Occipital lobe (tissue), 3 donors: ENCODE measurements at places on chromosomes 11 and 22.

DNA sequence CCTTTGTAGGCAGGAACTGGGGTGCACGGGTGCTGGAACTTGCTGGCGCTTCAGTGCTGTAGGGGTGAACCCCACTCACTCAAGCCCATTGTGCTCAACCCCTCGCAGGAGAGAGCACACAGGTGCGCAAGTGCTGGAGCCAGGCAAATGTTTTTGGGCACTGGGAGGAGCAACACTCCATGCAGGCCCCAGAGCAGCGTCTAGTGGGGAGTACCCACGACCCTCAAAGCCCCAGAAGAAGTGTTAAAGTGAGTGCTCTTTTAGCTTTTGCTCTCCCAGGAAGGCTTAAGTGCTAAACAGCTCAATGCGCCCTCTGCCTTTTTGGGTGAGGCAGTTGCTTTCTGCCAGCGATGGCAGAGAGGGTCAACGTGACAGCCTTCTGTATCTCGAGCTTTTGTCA is 282.2 kb upstream of the ARHGAP42 start:
- DNase-seq, result no peak

DNA sequence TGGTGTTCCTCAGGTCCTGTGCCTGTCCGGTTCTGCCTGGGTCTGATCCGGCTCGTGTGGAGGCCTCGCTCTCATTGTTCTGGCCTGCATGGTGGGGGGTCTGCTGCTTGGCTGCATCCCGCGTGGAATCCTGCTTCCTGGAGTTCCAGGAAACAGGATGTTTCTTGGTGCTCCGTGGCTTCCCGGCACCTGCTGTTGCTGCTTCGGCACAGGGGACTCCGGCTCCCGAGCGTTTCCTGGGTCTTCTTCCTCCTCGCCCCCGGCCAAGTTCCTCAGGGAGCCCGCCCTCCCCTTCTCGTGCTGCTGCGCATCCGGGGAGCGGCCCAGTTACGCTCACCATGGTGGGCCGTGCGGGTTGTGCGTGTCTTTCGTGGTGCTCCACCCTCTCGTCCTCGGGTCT is 29.9 kb downstream of the GLB1L2 start:
- DNase-seq, result no peak

GRCh38 chr22:35600476-35600875 is 16.7 kb downstream of the MB start:
- no peak for DNase-seq

DNA sequence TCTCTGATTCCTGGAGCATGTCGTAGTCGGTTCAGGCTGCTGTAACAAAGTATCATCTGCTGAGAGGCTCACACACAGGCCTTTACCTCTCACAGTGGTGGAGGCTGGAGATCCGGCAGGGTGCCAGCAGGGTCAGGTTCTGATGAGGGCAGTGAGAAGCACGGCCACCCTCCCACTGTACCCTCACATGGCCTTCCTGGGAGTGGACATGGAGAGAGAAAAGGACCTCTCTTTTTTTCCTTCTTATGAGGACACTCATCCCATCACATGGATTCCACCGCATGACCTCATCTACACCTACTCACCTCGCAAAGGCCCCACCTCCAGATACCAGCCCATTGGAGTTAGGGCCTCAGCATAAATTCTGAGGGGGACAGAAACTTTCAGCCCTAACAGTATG is 99.5 kb downstream of the BCR start:
- no peak for DNase-seq

GRCh38 chr11:15035283-15035682 is 38.1 kb upstream of the CALCB start:
- DNase-seq, result no peak

DNA sequence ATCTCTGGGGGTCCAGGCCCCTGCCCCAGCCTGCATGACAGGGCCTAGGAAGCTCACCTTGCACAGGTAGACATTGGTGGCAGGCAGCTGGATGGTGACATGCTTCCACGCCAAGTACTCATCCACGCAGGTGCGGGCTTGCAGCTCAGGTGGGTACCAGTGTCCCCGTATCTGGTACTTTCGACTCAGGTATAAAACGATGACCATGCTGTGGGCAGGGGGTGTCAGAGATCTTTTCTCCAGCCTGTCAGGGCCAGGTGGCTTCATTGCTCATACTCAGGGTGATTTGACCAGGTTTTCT is 1.6 kb upstream of the GSTT4 start:
- DNase-seq, result no peak

DNA sequence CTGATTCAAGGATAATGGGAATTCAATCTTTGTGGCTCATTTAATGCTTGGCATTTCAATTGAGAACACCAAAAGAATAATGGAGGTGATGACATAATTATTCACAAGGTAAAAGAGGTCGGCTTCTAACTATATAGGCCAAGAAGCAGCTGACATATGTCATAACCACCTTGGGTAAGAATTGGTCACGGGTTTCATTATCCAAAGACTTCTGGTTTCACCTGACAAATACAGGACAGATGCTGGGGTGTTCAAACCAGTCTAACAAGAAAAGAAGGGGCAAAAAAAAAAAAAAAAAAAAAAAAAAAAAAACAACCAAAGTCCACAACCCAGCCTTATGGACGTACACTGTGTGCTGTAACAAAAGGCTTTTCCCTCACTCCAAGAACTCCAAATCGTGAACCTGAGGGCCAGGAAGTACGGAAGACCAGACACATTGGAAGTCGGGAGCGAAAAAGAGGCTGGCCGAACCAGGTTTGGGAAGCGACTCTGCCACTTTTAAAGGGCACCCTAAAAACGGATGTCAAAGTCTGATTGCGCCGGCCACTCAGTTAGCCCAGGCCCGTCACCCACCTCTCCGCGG is 385 bp downstream of the HARBI1 start:
- no peak for DNase-seq

DNA sequence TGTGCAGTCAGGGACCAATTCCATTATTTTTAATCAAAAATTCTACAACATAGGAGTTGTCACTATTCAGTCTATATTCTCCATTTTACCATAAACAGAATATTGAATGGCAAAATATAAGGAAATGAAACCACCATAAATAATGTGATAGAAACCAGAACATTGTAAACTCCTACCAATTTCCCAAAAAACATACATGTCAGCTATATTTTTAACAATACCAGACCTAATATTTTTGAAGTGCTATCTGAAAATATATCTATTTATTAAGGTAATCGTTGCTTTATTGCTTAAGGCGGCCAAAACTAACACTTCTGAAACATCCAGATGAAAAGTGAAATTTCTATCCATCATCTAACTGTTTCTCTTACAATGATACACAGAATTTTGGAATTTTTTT is 123.0 kb upstream of the C11orf58 start:
- no peak for DNase-seq

DNA sequence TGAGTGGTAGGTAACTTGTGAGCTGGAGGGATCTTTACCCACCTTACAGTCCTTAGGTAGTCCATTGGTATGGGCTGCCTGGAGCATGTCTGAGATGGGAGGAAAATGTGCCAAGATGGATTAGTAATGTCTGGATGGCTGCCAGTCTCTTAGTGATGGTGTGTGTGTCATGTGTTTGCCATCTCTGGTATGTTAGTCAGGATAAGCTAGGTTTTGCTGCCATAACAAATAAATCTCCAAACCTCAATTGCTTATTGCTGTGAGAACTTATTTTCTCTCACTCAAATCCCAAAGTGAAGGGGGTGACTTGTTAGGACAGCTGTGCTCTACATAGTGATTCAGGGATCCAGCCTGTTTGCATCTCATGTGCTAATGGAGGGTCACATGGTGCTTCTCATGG is 40.9 kb upstream of the MYEOV start:
- DNase-seq, result no peak

GRCh38 chr22:48362721-48363404 is 1464.8 kb downstream of the BRD1 start:
- no peak for DNase-seq

DNA sequence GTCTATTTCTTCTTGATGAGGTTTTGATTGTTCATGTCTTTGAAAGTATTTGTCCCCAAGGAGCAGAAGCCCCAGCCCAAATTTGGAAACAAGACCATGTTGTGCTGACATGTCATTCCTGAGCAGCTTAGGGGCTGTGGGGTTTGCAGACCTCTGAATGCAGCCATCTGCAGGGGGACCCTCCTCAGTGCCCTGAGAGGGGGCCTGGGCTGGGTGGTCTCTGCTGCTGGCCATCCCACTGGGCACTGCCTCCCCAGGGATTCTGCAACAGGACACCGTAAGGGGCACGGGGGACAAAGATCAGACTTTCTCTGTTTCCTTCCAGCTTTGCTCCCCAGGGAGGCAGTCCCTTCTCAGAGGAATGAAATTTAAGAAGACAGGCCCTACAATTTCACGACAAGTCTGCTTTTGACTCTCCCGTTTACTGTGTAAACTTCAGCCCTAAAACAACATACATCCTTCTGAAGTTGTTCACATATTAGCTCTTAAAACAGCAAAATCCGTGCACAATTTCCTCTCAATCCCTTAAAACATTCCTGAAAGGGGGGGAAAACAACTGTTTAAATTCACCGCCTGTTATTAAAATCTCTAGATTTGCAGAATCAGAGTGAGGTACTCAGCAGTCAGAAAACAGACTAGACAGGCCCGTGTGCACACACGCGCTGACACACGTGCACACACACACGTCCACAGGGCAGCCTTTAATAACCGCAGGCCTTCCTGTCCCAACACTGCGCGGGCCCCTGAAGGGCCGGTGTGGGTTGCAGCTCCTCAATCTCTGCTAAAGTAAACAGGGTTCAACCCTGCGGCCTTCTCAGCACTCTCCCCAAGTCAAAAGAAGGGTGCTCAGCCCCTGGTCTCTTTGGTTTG is 109.8 kb downstream of the KCNQ1 start:
- DNase-seq, result no peak

GRCh38 chr11:28529540-28530410 is 421.6 kb downstream of the METTL15 start:
- DNase-seq, result no peak

GRCh38 chr11:7973011-7973410 is 7.8 kb upstream of the NLRP10 start:
- no peak for DNase-seq

DNA sequence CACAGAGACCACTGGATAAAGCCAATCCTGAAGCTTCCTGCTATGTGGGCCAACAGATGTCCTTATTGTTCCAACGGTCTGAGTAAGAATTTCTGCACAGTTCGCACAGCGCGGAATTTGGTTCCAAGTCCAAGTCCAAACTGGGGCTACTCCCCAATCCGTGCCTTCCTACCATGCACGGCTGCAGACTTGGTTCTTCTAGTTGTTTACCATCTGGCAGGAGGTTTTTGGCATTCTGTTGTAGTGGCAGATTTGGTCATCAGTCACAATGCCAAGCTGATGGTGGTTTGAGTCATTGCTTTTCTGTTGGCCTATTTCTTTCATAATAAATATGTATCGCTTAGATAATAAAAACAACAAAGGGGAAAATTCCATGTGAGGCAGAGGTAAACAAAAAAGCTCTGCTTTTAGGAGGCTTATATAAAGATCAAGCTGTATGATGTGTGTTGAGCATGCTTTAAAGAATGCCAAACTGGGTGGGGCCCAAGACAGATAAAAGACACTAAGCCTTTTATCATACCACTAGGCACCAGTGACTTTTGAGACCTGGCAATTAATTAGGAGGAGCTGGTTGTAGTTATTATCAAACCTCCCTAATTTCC is 52.5 kb upstream of the SYN3 start:
- peak; percentile 49 for DNase-seq

DNA sequence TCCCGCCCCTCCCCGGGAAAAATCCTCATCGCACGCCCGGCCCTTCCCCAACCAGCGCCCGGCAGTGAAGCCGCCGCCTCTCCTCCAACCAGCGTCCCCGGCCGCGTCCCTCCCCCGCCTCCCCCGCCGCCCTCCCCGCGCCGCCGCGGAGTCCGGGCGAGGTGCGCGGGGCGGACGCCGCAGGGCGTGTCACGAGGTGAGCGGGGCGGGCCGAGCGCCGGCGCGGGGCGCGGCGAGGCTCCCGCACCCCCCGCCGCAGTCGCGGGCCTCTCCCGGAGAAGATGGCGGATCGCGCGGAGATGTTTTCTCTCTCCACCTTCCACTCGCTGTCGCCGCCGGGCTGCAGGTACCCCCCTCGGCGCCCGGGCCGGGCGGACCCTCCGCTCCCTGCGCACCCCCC is at the start of gene MAPK8IP2:
Gene MAPK8IP2 (plus strand): TSS at position 256 of the 400 bp plus-strand sequence. CDS start 26 bp downstream, at position 282.
- no peak for DNase-seq

GRCh38 chr22:17921871-17922821 is 102.2 kb downstream of the MICAL3 start:
- no peak for DNase-seq

GRCh38 chr22:40654522-40655167 is 18.1 kb upstream of the MRTFA start:
- no peak for DNase-seq

DNA sequence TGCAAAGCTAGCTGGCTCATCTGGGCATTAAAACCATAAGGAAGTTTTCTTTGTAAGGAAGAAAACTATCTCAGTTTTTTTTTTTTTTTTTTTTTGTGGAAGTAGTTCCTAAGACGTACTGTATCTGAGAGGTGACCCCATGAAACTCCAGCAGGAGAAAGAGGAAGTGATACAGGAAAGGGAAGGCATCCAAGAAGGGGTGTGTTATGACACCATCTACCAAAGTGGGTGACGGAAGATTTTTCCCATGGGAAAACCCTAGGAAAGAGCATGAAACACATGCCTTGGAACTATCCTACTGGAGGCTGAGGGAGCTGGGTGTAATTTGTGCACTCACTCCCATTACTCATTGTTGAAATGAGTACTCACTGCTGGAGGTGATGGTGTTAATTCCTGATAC is 63.8 kb upstream of the ARHGAP20 start:
- DNase-seq, result no peak

GRCh38 chr11:110434952-110435779 is 5.4 kb downstream of the FDX1 start:
- no peak for DNase-seq

GRCh38 chr11:128399251-128400121 is 187.9 kb downstream of the ETS1 start:
- no peak for DNase-seq

- no peak for DNase-seq
Observed at GRCh38 chr11:21492931-21493330, 700.0 kb upstream of the ANO5 start.

DNA sequence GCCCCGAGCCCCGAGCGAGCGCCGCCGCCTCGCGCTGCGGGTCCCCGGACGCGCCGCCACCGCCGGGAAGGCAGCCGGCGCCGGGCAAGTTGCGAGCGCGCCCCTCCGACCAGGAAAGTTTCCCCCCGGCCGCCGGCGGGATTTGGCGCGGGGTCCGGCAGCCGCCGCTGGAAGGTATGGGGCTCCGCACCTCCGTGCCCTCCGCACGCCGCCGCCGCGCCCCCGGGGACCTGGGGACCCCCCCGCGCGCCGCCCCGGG is 281 bp downstream of the TSPAN18 start:
- DNase-seq, result no peak

DNA sequence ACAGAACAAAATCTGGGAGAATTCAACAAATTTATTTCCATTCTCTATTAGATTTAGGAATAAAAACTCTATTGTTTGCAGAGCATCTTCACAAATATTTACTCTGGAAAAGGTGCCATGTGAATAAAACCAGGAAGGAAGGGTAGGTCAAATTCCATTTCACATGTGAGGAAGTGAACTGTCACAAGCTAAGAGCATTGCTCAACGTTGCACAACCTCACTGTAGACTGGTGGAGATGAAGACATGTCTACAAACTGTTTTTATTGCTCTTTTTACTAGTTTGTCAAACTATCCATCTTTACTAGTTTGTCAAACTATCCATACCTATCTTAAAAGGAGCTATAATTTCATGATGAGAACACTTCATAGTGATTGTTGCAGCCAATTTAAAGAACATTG is 236.4 kb downstream of the CNTN5 start:
- no peak for DNase-seq
